RPMI7951 (cell line): ENCODE measurements at places on chromosomes 1 and 21. TPM values are rescaled to one million over a fixed set of nuclear protein-coding genes. Genes with fewer than 3 reads are reported as not detected.

- peak; percentile 69 for DNase-seq
Observed at GRCh38 chr1:225653463-225654276, 747 bp upstream of the ENAH start.

GRCh38 chr1:31745096-31745945 lies 18.8 kb downstream of the ADGRB2 start:
- DNase-seq: peak; percentile 57

- DNase-seq: no peak
Observed at GRCh38 chr1:6591222-6591621, 11.4 kb downstream of the ZBTB48 start.

- DNase-seq: no peak
Observed at GRCh38 chr1:246351721-246352120, 155.4 kb downstream of the SMYD3 start.

Gene COL24A1
- total RNA-seq: 0.98 and 1.2 TPM in 2 replicates

Gene PGLYRP4
- total RNA-seq: not detected in 2 replicates

Gene ELF3
- not detected in 2 replicates for total RNA-seq

Gene RPTN
- not detected in 2 replicates for total RNA-seq

Gene IGSF21
- total RNA-seq: not detected in 2 replicates

Gene KMO
- 0.60 and 1.3 TPM in 2 replicates for total RNA-seq

Gene LEFTY1
- total RNA-seq: not detected in 2 replicates

Gene OTUD3
- 3.1 and 4.3 TPM in 2 replicates for total RNA-seq

Gene AXDND1
- not detected in 2 replicates for total RNA-seq
